WTC11 (cell line): ENCODE measurements at places on chromosomes 7 and 10. TPM values are rescaled to one million over a fixed set of nuclear protein-coding genes. Genes with fewer than 3 reads are reported as not detected.

Gene C7orf25
- 4.7 to 5.5 TPM (median 5.5 TPM) in 3 replicates for total RNA-seq

Gene WIPF3
- 9.9 to 11.4 TPM (median 10.5 TPM) in 3 replicates for total RNA-seq

Gene GRM8
- 2.1 to 2.4 TPM (median 2.3 TPM) in 3 replicates for total RNA-seq

Gene AKR1C3
- 6.7 to 9.0 TPM (median 8.6 TPM) in 3 replicates for total RNA-seq

- no peak for DNase-seq
- peaks cover 29% of the 10 kb centered on the region for H3K36me3 ChIP-seq
- no peaks in the 10 kb centered on the region for H3K27me3 ChIP-seq
- H3K4me3 ChIP-seq: no peak overlapping the region
- 0 out of 2 replicates have a peak overlapping the region, but pooled peaks have one; percentile 54 for H3K27ac ChIP-seq
- H3K4me1 ChIP-seq: peaks cover 13% of the 10 kb centered on the region; the same call in 1 of the 2 replicates
Observed at GRCh38 chr10:128095027-128095752, 31.0 kb downstream of the MKI67 start.

DNA sequence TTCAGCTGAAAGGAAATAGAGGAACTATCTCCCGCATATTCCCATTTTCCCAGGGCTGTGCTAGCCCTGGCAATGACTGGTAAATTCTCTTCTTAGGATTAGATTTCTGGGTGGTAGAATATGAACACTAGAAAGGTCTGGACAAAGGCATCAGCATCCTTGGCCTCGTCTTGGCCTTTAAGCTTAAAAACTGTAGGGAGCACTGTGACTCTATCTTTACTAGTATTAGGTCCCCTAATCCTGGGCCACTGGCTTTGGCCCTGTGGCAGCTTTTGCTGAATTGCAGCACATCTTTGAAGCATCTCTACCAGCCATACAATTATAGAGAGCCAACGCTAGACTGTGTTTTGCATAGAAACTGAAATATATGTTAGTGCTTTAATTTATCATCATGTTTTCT lies 41.5 kb upstream of the EBLN1 start:
- H3K4me1 ChIP-seq: no peaks in the 10 kb centered on the region
- H3K27ac ChIP-seq: no peak overlapping the region
- no peak for DNase-seq
- peaks cover 58% of the 10 kb centered on the region for H3K27me3 ChIP-seq
- no peaks in the 10 kb centered on the region for H3K36me3 ChIP-seq

DNA sequence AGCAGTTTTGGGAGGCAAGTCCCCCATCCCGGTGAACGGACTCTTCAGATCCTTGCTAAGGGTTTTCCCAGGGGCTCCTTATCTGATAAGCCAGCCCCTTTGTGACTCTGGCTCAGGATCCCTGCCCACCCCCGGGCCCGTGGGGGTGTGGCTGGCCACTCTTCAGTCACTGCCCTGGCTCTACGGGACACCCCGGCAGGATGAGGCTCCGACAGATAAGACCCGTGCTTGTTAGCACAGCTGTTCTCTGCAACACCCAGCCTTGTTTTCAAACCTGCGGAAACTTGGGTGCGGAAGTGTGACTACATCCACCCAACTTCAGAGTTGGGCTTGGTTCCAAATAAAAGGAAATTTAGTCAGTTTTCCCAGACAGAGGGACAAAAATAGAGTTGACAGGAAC lies 66.7 kb upstream of the PODXL start:
- H3K36me3 ChIP-seq: no peaks in the 10 kb centered on the region
- peaks cover 14% of the 10 kb centered on the region for H3K27me3 ChIP-seq
- no peak overlapping the region for H3K27ac ChIP-seq
- peaks cover 63% of the 10 kb centered on the region for H3K4me1 ChIP-seq
- no peak for DNase-seq

DNA sequence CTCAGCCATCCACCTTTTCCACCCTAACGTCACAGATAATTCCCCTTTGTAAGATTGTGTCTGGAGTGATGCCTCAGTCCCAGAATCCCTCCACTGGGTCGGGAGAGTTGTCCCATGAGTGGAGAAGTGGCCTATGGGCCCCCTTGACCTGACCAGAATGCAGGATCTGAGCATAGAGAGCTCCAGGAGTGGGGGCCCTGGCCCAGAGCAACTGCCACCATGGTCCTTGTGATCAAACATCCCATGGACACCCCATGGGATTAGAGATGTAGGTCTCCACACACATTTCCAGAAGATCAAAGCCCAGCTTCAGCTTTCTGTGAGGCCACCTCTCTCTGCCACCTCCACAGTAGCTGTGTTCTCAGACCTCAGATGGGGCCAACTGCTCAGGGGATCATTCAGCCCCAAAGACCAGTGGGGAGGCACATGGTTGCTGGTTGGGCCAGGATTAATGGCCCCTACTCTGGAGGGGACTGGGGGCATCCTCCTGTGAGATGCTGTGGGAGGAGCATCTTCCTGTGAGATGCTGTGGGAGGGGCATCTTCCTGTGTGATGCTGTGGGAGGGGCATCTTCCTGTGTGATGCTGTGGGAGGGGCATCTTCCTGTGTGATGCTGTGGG lies 28.5 kb upstream of the DPYSL4 start:
- H3K27ac ChIP-seq: no peak overlapping the region
- DNase-seq: no peak
- H3K36me3 ChIP-seq: no peaks in the 10 kb centered on the region

GRCh38 chr10:91567815-91568214 lies 65.1 kb downstream of the PPP1R3C start:
- no peak overlapping the region for H3K27ac ChIP-seq
- H3K4me3 ChIP-seq: no peak overlapping the region
- no peaks in the 10 kb centered on the region for H3K36me3 ChIP-seq
- H3K4me1 ChIP-seq: peaks cover 6% of the 10 kb centered on the region
- H3K27me3 ChIP-seq: no peaks in the 10 kb centered on the region

GRCh38 chr10:23914641-23915040 lies 294.3 kb upstream of the KIAA1217 start:
- H3K27me3 ChIP-seq: no peaks in the 10 kb centered on the region
- H3K4me1 ChIP-seq: no peaks in the 10 kb centered on the region
- H3K36me3 ChIP-seq: no peaks in the 10 kb centered on the region
- no peak overlapping the region for H3K27ac ChIP-seq

- no peak overlapping the region for H3K4me3 ChIP-seq
- H3K27me3 ChIP-seq: no peaks in the 10 kb centered on the region
Observed at GRCh38 chr10:2351566-2351965, 614.2 kb upstream of the ADARB2 start.

DNA sequence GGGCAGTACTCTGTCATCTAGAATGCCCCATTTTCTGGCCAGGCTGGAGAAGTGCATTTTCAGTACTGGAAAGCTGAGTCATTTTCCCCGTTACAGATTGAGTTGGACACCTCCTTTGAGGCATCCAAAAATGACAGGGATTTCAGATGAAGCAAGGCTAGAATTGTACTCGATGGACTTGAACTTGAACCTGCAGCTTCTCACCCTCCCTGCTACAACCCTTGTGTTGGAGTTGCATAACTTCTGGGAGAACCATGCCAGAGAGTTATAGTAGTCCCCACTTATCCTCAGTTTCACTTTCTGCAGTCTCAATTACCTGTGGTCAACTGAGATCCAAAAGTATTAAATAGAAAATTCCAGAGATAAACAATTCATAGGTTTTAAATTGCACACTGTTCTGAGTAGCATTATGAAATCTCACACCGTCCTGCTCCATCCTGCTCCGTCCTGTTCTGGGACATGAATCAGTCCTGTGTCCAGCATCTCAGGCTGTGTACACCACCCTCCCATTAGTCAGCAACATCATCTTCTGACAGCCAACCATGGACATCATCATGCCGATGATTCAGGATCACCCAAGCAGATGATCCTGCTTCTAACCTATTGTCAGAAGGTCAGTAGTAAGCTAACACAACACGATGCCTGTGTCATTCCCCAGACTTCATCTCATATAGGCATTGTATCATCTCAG lies 363.7 kb downstream of the DPP6 start:
- H3K36me3 ChIP-seq: peaks cover 74% of the 10 kb centered on the region
- no peak overlapping the region for H3K4me3 ChIP-seq
- H3K27ac ChIP-seq: no peak overlapping the region
- H3K27me3 ChIP-seq: peaks cover 13% of the 10 kb centered on the region

- H3K27ac ChIP-seq: no peak overlapping the region
- no peak overlapping the region for H3K4me3 ChIP-seq
- no peaks in the 10 kb centered on the region for H3K36me3 ChIP-seq
- DNase-seq: no peak
Observed at GRCh38 chr10:86058964-86059363, 307.6 kb downstream of the GRID1 start.

DNA sequence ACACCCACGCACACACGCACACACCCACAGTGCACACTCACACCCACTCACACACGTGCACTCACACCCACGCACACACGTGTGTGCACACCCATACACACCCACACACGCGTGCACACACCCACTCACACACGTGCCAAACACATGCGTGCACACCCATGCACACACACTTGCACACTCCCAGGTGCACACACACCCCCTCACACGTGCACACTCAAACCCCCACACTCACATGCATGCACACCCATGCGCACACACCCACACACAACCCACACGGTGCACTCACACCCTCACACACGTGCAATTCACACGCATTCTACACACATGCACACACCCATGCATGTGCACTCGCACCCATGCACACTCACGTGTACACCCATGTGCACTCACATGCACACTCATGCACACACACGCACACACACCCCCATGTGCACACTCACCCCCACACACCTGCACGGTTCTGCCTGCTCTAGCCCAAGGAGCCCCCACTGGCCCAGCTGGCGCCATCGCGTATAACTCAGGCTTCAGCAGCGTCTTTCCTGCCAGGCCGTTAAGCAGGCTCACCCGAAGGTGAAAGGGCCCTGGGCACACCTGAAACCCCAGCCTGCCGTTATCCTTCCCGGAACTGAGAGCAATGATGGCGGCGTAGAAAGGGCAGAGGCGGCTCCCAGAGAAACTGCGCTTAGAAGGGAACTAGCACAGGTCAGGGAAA lies 63.9 kb upstream of the PDGFA start:
- H3K36me3 ChIP-seq: peaks cover 54% of the 10 kb centered on the region
- no peaks in the 10 kb centered on the region for H3K4me1 ChIP-seq
- peak overlapping the region; percentile 56 for H3K27ac ChIP-seq
- DNase-seq: no peak
- no peaks in the 10 kb centered on the region for H3K27me3 ChIP-seq

- DNase-seq: no peak
- H3K4me3 ChIP-seq: no peak overlapping the region
- no peaks in the 10 kb centered on the region for H3K36me3 ChIP-seq
- no peaks in the 10 kb centered on the region for H3K27me3 ChIP-seq
- peaks cover 19% of the 10 kb centered on the region for H3K4me1 ChIP-seq
- H3K27ac ChIP-seq: no peak overlapping the region; the same call in 1 of the 2 replicates
Observed at GRCh38 chr7:33742999-33743587, 162.2 kb upstream of the BMPER start.

DNA sequence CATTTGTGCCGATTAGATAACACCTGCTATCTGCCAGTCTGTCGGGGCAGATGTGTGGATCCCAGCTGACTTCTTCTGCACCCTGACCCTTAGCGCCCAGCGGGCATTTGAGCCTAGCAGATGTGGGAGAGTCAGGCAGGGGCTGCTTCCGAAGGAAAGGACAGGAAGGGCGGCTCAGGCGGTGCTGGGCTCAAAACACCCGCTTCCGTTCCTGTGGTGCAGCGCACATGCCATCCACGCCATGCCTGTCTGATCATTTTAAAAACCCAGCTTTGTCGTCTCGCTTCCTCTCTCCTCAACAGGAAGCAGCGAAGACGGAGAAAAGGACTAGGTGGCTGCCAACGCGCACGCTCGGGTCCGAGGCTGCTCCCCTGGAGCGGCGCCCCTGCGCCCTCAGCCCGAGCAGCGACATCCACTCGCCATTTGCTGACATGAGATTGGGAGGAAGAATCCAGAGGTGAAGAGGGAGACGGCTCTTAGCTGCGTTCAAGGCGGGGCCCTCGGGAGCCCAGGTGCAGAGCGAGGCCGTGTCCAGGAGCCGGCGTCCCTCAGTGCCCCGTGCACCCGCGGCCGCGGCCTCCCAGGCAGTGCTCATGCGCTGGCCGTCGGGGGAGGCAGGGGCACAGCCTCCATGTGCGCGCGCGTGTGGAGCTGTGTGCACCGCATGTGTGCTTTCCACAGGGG lies 5.9 kb upstream of the BHLHA15 start:
- no peak for DNase-seq
- H3K36me3 ChIP-seq: peaks cover 15% of the 10 kb centered on the region
- no peaks in the 10 kb centered on the region for H3K27me3 ChIP-seq
- H3K4me1 ChIP-seq: no peaks in the 10 kb centered on the region

DNA sequence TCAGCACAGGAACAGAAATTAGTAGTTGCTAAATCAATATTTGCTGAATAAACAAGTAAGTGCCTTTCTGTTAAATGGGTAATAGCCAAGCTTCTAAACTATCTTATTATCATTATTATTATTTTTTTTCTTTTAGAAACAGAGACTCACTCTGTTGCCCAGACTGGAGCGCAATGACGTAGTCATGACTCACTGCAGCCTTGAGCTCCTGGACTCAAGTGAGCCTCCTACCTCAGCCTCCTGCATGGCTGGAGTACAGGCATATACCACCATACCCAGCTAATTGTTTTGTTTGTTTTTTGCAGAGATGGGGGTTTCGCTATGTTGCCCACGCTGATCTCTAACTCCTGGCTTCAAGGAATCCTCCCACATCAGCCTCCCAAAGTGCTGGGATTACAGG lies 12.3 kb upstream of the ELN start:
- no peak overlapping the region for H3K4me3 ChIP-seq
- no peak for DNase-seq
- H3K36me3 ChIP-seq: no peaks in the 10 kb centered on the region
- H3K27me3 ChIP-seq: no peaks in the 10 kb centered on the region
- peaks cover 5% of the 10 kb centered on the region for H3K4me1 ChIP-seq

DNA sequence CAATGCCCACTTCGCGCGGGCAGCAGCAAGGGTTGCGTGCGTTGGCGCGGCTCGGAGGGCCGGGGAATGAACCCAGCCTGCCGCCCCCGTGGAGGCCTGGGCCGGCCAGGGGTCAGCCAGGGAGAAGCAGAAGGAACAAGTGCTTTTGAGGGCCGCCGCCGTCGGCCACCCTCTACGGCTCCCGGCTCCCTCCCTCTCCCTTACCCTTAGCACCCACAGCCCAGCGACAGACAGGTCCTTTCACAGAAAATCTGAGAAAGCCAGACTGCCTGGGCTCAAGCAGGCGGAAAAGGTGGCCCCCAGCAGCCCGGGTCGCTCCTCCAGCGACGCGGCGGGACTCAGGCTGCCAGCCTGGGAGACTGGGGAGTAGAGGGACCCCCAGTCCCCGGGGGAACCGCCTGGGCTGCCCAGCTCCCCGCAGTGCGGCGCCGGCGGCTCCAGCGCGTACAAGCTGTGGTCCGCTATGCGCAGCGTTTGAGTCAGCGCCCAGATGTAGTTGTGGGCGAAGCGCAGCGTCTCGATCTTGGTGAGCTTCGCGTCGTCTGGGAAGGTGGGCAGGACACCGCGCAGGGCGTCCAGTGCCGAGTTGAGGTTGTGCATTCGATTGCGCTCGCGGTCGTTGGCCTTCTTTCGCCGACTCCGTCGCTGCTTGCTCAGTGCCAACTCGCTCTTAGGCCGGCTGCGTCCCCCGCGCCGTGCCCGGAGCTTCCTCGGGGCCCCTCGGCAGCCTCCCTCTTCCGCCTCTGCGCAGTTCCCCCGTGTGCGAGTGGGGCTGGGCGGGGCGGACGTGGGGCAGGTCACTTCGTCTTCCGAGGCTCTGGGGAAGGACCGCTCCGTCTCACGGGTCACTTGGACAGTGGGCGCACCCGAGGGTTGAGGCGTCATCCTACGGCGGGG lies 815 bp downstream of the NEUROG3 start:
- H3K4me1 ChIP-seq: peaks cover 75% of the 10 kb centered on the region
- no peak overlapping the region for H3K27ac ChIP-seq
- peak overlapping the region; percentile 88 for H3K4me3 ChIP-seq
- H3K27me3 ChIP-seq: peaks cover 100% of the 10 kb centered on the region
